COLO829 (cell line): ENCODE measurements at places on chromosomes 6 and 20.

DNA sequence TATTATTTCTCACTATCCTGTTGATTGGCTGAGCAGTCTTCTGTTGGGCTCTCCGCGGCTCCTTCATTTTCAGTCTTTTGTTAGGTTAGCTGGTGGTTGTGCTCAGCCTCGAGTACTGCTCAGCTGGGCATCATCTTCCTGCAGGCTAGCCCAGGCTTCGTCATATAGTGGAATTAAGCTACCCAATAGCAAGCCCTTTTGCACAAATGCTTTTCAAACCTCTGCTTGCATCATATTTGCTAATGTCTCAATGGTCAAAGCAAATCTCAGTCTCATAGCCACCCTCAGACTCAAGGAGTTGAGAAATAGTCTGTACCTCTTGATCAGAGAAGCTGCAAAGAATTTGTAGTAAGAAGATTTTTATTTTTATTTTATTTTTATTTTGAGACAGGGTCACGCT, 23.7 kb downstream of the STX11 start:
- DNase-seq: no peak

- no peak for DNase-seq
Measured at GRCh38 chr20:50789968-50790650, 4.8 kb upstream of the BCAS4 start.

GRCh38 chr6:83169106-83169505, 24.0 kb downstream of the PGM3 start:
- DNase-seq: no peak

GRCh38 chr20:6008254-6008653, 45.6 kb downstream of the LRRN4 start:
- DNase-seq: peak; percentile 78

DNA sequence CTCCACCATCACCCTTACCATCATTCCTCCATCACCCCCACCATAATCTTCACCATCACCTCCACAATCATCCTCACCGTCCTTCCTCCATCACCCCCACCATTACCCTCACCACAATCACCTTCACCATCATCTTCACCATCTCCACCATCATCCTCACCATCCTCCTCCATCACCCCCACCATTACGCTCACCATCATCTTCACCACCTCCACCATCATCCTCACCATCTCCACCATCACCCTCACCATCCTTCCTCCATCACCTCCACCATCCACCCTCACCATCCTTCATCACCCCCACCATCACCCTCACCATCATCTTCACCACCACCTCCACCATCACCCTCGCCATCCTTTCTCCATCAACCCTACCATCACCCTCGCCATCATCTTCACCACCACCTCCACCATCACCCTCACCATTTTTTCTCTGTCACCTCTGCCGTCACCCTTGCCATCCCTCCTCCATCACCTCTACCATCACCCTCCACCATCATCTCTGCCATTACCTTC, 33.1 kb upstream of the MPC1 start:
- DNase-seq: no peak

GRCh38 chr6:155372256-155372655, 58.0 kb upstream of the TFB1M start:
- DNase-seq: no peak

DNA sequence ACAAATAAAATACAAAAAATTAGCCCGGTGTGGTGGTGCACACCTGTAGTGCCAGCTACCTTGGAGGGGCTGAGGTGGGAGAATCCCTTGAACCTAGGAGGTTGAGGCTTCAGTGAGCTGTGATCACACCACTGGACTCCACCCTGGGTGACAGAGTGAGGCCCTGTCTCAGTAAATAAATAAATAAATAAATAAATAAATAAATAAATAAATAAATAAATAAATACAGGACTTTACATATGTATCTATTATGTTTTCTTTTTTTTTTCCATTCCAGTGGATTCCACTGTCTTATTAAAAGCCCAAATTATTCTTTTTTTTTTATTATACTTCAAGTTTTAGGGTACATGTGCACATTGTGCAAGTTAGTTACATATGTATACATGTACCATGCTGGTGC, 41.1 kb upstream of the ENPP5 start:
- no peak for DNase-seq

DNA sequence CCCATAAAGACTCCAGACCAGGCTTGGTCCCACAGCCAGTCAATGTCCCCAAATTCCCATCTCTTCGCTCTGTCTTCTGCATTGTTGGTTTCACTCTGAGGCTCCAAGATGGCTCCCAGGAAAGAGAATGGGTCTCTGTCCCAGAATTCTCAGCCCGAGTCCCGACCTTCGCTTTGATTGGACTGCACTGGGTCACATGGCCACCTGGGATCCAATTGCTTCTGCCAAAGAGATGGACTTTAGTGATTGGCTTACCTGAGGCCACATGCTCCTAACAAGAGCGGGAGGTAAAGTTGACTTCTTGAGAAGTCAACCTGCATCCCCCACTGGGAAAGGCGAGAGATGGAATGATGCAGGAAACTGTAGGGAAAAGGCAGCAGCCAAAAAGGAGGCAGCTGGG, 104.7 kb upstream of the PMEPA1 start:
- DNase-seq: no peak

GRCh38 chr6:140572129-140572528, 1197.7 kb upstream of the CITED2 start:
- peak; percentile 61 for DNase-seq
